ENCODE measurements at places on chromosomes 5 and 9. TPM values are rescaled to one million over a fixed set of nuclear protein-coding genes. Genes with fewer than 3 reads are reported as not detected.

DNA sequence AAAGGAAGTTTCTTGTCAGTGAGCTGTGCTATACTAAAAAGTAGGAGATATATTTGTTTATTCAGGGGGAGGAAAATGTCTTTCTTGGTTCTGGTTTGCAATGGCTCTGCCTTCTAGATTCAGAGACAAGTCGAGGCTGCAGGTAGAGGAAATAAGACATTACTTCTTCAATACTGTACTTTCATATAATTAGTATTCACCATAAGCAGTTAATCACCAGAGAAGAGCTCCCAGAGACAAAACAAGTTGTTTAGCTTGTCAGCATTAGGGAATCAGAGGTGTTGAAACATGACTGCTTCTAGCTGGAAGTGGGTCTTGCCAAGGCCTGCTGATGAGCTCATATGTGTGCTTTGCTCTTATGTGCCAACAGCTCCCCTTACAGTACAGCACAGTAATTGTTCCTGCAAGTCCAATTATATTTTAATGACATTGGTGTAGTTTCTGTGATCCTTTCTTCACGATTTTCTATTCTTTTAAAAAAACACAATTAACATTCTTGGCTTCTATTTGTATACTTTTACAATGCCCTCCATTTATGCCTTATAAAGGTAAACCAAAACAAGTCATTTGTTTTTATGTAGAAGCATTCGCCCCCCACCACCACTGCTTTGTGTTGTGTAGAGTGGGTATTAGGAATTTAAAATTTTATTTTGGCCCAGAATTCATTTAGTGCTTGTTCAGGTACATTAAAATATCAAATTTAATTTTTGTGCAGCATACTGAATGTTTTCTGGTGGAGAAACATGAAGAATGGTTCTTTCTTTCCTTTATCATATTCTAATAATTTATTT lies 112.2 kb downstream of the RPS23 start:
- H3K36me3 ChIP-seq: no peaks in the 10 kb centered on the region
- H3K4me1 ChIP-seq: peaks cover 3% of the 10 kb centered on the region
- no peaks in the 10 kb centered on the region for H3K27me3 ChIP-seq
- H3K27ac ChIP-seq: no peak overlapping the region

PFDN1 gene
- 38.2 TPM for total RNA-seq

PCDHGA2 gene
- 0.09 TPM for total RNA-seq

DNA sequence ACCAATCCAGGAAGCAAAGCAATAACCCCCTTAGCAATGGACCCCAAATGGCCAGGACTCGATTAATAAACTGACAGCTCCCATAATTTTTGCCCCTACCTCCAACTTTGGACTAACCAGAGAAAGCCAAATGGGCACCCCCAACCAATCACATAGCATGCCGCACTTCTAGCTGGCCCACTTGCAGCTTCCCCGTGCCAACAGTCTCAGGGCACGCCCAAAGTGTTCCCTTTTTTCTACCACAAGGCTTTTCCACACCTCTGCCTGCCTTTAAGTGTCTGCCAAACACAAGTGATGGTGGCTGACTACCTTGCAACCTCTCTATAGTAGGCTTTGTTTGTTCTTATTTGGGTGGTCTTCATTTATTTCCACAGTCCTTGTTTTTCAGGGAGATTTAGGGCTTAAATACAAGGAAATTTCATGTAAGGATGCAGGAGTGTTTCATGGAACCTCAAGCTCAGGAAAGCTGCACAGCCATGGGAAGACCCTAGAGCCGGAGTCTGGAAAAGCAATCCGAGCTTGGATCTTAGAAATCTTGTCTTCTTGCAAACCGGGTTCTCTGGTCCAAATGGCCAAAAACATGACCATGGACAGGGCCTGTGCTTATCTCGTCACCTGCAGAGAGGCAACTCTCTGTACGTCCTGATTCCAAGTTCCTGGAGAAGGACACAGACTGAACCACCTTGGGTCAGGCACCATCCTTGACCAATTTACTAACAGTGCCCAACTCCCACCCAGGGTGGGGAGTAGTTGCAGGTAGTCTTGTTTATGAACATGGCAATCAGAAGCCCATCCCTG lies 89.2 kb downstream of the THBS4 start:
- H3K4me1 ChIP-seq: peaks cover 30% of the 10 kb centered on the region
- no peak overlapping the region for H3K4me3 ChIP-seq

- no peaks in the 10 kb centered on the region for H3K36me3 ChIP-seq
- peak overlapping the region; percentile 80 for H3K4me3 ChIP-seq
- H3K27me3 ChIP-seq: no peaks in the 10 kb centered on the region
- DNase-seq: no peak
- H3K27ac ChIP-seq: no peak overlapping the region
Measured at GRCh38 chr9:128361296-128361985, 9.7 kb upstream of the URM1 start.

DNA sequence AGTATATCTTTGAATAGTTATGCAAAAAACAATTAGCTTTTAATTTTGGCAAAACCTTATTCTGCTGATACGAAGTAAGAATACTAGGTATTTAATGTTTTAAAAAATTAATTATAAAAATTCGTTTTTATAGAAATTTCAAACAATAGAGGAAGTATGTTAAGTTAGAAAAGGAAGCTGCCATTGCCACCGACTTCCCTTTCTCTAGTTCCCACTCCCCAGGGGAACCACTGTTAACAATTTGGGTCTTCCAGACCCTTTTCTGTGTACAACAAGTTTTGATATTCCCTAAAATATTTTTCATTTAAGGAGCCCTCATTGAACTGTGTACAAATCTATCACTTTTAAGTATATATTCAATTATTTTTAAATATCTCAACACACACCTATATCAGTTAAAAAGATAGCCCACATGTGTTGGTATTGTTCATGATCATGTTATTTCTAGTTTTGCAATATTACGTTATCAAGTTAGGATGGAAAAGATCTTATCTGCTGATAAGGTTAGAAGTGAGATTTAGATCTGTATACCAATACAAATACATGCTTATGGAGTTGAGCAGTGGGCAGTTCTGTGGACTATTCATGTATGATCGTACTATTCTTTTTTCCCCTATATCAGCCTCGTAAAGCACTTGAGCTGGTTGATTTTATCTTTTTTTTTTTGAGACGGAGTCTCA lies 25.9 kb downstream of the NDFIP1 start:
- H3K27ac ChIP-seq: no peak overlapping the region
- no peaks in the 10 kb centered on the region for H3K27me3 ChIP-seq
- H3K4me3 ChIP-seq: no peak overlapping the region
- DNase-seq: no peak

VAV2 gene
- total RNA-seq: 92.9 TPM

CA9 gene
- total RNA-seq: 0.86 TPM

GRCh38 chr5:96969366-96969765 lies 33.5 kb downstream of the LNPEP start:
- no peak overlapping the region for H3K4me3 ChIP-seq
- no peak for DNase-seq
- no peaks in the 10 kb centered on the region for H3K27me3 ChIP-seq
- H3K4me1 ChIP-seq: peaks cover 88% of the 10 kb centered on the region
- no peak overlapping the region for H3K27ac ChIP-seq

All from activated B cell treated with CpG ODN at 0.5 μM for 24 hours (primary cell).